ENCODE measurements at places on chromosomes 13 and 19.

DNA sequence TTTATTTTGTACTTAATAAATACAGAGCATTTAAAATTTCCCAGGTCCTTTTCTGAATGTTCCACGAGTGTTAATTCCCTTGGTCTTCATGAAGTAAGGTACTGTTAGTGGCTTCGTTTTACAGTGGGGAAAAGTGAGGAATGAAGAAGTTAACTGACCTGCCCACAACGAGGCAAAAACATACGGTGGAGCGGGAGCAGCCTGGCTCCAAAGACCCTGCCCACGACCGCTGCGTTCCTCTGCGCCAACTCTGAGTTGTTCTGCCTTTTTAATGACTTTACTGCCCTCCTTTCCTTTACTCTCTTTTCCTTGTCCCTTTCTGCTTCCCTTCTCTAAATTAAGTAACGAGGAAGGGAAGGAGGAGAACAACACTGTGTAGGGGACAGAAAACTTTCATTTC lies 392.9 kb downstream of the PCDH9 start:
- no peak for DNase-seq

GRCh38 chr13:29936051-29936813 lies 85.8 kb upstream of the UBL3 start:
- no peak for DNase-seq

- DNase-seq = no peak
Observed at GRCh38 chr13:109198585-109198984, 569.2 kb downstream of the MYO16 start.

GRCh38 chr13:30870049-30870884 lies 35.8 kb upstream of the MEDAG start:
- DNase-seq = no peak

GRCh38 chr13:72127031-72127430 lies 260.0 kb upstream of the DACH1 start:
- DNase-seq = no peak

- DNase-seq = no peak
Observed at GRCh38 chr13:102726430-102726829, 31.6 kb upstream of the METTL21C start.

DNA sequence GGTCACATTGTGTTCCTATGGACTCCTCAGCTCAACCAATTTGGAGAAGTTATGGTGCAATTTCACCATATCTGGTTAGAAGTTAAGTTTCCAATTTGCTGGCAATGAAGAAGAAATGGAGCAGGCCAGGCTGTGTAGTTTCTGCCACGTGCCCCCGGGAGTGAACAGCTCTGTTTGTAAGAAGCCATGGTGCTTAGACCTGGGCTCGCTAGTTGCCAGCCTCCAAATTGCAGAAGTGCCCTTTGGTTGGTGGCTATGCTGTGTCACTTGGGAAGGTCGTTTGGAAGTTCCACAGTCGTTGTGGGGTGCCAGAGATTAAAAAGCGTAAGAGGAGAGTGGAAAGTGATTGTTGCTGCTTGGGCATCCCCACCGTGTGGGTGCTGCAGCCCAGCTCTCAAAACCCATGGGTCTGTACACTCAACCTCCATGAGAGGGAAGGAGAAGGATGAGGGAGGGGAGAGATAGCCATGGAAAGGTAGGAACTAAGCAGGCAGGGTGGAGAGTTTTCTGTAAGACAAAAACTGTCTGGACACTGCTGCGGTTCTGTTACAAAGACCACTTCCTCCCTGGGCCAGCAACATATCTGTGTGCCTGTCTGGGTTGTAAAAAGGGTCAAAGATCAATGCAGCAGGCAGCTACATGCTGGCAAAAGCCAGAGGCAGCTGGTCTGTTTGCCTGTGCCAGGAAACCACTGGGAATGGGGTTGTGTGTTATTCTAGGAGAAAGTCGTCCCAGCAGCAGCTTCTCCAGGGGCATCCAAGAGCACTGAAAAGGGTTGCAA lies 10.8 kb downstream of the ALOX5AP start:
- DNase-seq = no peak

- DNase-seq = no peak
Observed at GRCh38 chr13:103895835-103896531, 829.8 kb upstream of the SLC10A2 start.

DNA sequence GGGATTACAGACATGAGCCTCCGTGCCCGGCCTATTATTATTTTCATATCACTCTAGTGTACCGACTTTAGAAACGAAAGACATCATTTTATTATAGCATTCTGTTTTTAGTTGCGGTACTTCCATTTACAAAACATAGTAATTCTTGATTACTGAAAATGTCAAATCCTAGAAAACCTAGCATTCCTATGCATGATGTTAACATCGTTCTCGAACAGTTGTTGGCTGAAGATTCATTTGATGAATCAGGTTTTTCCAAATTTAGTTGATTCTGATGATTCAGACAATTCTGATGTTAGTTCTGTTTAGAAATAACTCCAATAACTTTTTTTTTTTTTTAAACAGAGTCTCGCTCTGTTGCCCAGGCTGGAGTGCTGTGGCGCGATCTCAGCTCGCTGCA lies 11.5 kb upstream of the MTRF1 start:
- DNase-seq = no peak

DNA sequence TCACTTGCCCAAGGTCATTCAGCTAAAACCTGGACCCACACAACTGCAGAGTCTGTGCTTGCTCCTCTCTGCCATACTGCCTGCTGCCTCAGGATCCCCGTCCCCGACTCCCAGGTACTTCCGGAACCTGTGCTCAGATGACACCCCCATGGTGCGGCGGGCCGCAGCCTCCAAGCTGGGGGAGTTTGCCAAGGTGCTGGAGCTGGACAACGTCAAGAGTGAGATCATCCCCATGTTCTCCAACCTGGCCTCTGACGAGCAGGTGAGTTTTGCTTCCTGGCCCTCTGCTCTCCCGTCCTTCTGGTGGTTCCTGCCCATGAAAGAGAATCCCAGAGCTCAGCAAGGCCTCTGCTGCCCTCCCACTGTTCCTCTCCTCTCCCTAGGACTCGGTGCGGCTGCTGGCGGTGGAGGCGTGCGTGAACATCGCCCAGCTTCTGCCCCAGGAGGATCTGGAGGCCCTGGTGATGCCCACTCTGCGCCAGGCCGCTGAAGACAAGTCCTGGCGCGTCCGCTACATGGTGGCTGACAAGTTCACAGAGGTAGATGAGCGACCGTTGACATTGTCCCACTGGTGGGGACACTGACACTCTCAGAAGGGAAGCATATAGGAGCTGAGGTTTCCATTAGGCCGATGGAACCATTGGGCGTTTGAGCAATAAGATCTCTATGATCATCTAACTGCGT lies 22.9 kb downstream of the PPP2R1A start:
- no peak for DNase-seq

DNA sequence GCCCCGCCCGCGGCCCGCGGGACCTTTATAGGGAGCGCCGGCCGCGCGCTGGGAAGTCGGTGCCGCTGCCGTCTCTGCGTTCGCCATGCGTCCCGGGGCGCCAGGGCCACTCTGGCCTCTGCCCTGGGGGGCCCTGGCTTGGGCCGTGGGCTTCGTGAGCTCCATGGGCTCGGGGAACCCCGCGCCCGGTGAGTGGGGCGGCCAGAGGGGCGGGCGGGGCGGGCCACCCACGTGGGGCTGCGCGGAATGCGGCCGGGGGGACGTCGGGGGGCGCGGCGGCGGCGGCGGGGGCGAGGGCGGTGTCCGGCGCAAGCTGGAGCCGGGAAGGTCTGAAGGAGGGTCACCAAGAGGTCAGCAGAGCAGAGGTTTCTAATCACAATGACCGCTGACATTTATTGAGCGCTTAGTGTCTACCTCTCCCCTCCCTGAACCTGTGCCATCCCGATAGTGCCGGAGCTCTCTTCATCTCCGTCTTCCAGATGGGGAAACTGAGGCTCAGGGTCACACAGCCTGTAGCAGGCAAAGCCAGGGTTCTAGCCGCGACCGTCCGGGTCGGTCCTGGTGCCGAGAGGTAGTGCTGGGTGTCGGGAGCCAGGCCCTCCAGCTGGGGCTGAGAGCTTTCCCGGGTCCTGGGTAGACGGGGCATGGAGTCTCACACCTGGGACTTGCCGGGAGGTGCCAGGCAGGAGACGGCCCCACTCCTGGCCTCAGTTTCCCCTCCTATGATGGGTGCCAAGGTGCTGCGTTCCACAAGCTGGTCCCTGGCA lies at the start of gene FSTL3:
FSTL3 (plus strand) TSS at position 54 of the 767 bp plus-strand sequence; CDS start at position 86, 32 bp downstream.
- no peak for DNase-seq

- no peak for DNase-seq
Observed at GRCh38 chr13:31007417-31007816, 75.0 kb downstream of the TEX26 start.

Data from NCI-H2107 (cell line).